H9 (cell line): ENCODE measurements at places on chromosomes 13 and 19. TPM values are rescaled to one million over a fixed set of nuclear protein-coding genes. Genes with fewer than 3 reads are reported as not detected.

The ZNF681 gene
- 10.4 and 12.5 TPM in 2 replicates for total RNA-seq

The MIDN gene
- total RNA-seq, result 286 and 300 TPM in 2 replicates

The KLK2 gene
- not detected in 2 replicates for total RNA-seq

The PABPC3 gene
- 0.26 and 0.31 TPM in 2 replicates for total RNA-seq

The RABAC1 gene
- total RNA-seq, result 94.0 and 105 TPM in 2 replicates

The PCDH17 gene
- 0.37 and 0.52 TPM in 2 replicates for total RNA-seq

The GFY gene
- 1.1 and 1.3 TPM in 2 replicates for total RNA-seq

The PLK5 gene
- 0.50 and 0.57 TPM in 2 replicates for total RNA-seq

- no peak for DNase-seq
These were observed 51.5 kb upstream of the WDFY2 start for GRCh38 chr13:51532736-51533197.

- no peak for DNase-seq
These were observed 11.9 kb downstream of the EFNB2 start for GRCh38 chr13:106523576-106523975.

GRCh38 chr19:45895519-45895972 lies 6.9 kb downstream of the MYPOP start:
- DNase-seq, result no peak

GRCh38 chr13:31781064-31781463 lies 41.7 kb downstream of the RXFP2 start:
- DNase-seq, result no peak

- DNase-seq, result no peak
These were observed at the start of gene SSBP4 for GRCh38 chr19:18419195-18419698. Gene SSBP4 (plus strand): TSS chr19:18419398. CDS start chr19:18419649, 251 bp downstream.

DNA sequence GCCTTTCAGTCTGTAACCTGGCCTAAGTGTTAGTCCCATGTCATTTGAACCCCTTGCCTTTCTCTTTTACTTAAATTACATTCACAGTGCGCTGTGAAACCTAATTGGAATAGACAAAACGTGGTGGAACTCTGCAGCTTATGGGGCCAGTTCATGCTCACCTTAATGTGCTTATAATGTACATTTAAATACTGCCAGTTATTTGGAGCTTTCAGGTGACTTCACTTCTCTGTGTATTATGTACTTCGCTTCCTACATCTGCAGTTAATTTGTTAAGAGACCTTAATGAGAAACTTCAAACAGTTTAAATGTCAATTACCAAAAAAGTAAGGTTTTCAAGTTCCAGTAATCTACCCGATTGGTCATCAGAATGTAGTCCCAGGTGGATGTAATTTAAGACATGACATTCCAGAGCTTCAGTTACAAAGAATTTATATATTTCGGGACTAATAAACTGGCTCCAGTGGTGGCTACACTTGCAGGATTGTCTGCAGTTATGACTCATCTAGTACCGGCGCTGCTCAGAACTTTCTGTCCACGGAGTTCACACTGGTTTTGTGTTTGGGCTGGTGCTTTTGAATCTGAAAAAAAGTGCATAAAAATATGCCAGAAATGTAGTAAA lies 125.3 kb downstream of the TM9SF2 start:
- no peak for DNase-seq

GRCh38 chr13:94263038-94263437 lies 216.4 kb downstream of the DCT start:
- DNase-seq, result no peak

GRCh38 chr19:798415-799075 lies 1.3 kb downstream of the PTBP1 start:
- DNase-seq, result no peak

GRCh38 chr13:25771202-25771601 lies 280.6 kb downstream of the SHISA2 start:
- DNase-seq, result no peak

DNA sequence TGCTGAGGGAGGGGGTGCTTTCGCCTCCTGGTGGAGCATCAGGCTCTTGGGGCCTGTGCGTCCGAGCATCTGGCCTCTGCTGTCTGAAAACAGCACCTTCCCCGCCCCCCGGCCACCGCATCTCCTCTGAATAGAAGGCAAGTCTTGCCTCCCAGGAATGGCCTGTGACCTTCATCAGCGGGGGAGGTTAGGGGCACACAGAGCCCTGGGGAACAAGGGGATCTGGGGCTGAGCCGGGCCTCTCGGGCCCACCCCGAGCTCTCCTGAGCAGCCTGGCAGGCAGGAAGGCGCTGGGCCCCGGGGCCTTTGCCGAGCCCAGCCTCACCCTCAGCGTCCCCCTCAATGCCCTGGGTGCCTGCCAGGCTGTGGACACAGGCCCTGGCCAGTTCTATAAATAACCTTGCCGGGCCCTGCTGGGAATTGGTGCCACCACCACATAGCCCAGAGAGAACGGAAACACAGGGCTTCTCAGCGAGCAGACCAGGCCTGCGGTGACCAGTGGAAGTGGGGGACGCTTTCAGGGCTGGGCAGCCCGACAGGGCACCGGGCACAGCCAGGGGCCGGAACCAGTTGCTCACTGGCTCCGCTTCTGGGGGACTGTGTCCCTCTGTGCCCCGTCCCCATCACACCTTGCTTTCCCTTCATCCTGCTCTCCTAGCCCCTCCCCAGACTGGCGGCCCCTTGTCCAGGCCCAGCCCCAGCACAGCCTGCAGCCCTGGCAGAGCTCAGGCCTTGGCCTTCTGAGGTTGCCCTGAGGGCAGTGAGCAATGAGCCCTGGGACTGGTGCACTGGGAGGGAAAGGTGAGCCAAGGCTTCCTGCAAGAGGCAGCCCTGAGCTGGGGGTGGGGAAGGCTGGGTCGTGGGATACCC lies 9.5 kb downstream of the STK11 start:
- DNase-seq, result no peak

DNA sequence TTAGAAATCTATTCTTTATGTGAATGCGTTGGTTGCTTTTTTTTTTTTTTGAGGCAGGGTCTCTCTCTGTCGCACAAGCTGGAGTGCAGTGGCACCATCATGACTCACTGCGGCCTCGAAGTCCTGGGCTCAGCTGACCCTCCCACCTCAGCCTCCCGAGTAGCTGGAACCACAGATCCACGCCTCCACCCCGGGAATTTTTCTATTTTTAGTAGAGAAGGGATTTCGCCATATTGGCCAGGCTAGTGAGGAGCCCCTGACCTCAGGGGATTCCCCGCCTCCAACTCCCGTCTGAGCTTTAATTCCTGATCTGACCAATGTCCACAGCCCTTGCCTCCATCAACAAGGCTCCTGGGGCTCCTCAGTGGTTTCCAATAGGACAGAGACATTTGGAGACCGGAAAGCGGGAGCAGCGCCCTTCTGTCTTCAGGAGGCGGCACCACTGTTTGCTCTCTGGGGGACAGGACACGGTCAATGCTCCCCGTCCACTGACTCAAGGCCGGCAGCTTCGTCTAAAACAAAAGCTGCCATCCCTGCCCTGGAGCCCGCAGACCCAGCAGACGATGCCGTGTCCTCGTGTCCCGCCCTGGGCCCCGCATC lies 503 bp downstream of the TUBA3C start:
- no peak for DNase-seq
